ENCODE measurements at places on chromosomes 7 and 10.

DNA sequence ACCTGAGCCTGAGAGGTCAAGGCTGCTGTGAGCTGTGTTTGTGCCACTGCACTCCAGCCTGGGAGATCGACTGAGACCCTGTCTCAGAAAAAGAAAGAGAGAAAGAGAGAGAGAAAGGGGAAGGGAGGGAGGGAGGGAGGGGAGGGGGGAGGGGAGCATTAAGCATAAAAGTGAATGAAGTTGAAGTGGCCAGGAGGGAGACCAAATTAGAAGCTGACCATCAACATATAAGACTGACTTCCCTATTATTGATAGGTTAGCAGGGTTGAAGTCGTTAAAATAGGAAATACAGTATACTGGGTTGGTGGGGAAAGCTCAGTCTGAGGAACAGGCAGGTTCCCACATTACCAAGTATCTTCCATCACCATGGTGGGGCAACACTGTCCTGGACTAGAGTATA, 117.1 kb upstream of the MKLN1 start:
- no peak for DNase-seq

DNA sequence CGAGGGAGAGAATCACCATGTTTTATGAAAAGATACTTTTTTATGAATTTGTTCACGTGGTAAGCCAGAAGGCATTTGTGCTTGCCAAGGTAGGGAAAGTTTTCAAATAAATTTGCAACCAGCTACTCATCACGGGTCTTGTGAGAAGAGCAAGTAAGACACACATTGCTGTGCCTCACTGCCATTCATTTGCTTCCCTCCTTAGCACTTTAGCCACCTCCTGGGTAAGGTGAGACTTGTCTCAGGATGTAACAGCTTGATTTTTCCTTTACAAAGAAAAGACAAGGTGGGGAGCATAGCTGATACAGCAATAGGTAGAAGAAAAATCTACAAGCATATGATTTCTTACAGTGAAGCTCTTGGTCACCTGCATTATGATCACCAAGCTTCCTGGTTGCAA, 342.4 kb upstream of the GRM3 start:
- no peak for DNase-seq

DNA sequence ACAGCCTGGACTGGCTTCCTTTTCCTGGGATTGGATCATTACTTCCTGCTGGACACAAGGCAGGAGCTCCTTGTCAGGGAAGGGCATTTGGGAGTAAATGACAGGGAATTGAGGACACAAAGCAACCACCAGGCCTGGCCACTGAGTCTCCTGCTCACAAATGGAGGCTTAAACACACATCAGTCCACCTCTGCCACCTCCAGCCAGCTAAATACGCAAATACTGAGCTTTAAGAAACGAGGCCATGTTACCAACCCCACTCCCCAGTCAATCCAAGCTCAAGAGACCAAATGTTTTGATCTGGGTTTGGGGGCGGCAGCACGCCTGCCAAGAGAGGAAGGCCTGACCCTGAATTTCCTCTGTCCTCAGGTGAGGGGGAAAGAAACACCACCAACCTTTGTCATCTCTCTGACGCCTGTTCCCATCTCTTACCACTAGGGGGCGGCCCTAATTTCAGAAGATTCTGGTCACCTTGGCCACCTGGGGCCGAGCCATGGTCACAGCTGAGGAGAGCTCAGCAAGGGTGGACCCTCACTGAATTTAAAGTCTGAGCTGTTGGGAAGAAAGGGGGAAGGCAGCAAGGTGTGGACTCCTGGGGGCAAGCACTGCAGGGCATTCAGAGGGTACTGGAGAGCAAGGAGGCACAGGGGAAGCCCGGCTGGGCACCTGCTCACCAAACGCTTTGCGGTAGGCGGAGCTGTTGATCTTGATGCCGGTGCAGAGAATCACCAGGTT, 16.5 kb downstream of the AIFM2 start:
- DNase-seq = peak; percentile 21

GRCh38 chr7:44158096-44158872, 17.2 kb upstream of the MYL7 start:
- no peak for DNase-seq

GRCh38 chr10:33781606-33782395, 447.3 kb upstream of the NRP1 start:
- no peak for DNase-seq

GRCh38 chr10:122590153-122590552, 29.6 kb downstream of the DMBT1 start:
- no peak for DNase-seq

DNA sequence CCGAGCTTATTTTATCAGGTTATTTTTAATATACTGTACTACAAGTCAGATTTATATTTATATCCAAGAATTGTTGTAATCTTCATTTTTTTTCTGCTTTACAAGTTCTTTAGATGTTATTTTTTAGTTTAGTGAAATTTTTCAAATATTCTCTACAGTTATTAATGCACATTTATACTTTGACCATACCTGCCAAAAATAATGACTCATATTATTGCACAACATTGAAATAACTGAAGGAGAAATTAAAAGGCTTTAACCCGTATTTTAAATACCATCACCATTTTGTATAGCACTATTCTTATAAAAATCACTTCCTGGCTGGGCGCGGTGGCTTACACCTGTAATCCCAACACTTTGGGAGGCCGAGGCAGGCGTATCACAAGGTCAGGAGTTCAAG, 278.5 kb downstream of the BICC1 start:
- no peak for DNase-seq

Measured in effector memory CD4-positive, alpha-beta T cell (primary cell).